Colonic mucosa (tissue), 4 donors: ENCODE measurements at places on chromosomes 1 and 21. TPM values are rescaled to one million over a fixed set of nuclear protein-coding genes. Genes with fewer than 3 reads are reported as not detected.

- H3K36me3 ChIP-seq, result no peaks in the 10 kb centered on the region
- DNase-seq, result peak; percentile 16
- H3K4me3 ChIP-seq, result no peak overlapping the region
- H3K4me1 ChIP-seq, result peaks cover 5% of the 10 kb centered on the region
- H3K27me3 ChIP-seq, result no peaks in the 10 kb centered on the region
Observed at GRCh38 chr1:153356392-153357075, 1.1 kb upstream of the S100A9 start.

- no peaks in the 10 kb centered on the region for H3K27me3 ChIP-seq
- no peaks in the 10 kb centered on the region for H3K36me3 ChIP-seq
- H3K4me1 ChIP-seq, result peaks cover 13% of the 10 kb centered on the region
- DNase-seq, result peak; percentile 58
- H3K27ac ChIP-seq, result peak overlapping the region; percentile 23
- no peak overlapping the region for H3K4me3 ChIP-seq
Observed at GRCh38 chr1:10510520-10511493, 36.1 kb downstream of the PEX14 start.

DNA sequence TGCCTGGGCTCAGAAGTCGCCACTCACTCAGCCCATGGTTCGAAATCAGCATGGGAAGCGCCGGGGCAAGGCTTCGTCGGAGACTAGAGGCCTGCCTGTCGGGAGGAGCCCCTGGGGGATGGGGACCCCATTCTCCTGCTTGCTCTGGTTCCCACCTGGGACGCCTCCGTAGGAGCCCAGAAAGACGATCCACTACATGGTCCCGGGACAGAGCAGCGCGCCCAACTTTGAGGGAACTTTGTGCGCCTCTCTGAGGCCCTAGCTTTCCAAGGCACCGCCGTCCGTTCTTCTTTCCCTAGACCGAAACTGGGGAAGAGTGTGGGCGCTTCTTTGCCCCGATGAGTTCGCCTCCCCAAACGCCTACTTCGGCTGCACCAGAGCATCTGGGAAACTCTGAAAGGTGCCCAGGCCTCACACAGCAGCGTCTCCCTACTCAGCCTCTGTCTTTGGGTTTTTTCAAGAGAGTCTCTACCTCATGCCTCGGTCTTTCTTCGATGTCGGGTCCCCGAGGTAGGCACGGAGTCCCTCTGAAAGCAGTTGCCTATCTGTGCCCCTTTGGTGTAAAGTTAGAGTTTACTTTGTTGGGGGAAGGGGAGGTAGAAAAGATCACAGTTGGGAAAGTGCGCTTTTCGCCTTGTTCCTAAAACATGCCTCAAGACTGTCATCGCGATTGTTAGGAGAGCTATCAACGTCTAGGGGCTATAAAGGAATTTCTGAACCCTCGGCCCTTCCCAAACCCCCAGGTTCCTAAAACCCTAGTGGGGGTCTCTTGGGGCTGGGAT lies 14.0 kb downstream of the NR5A2 start:
- peak overlapping the region; percentile 75 for H3K27ac ChIP-seq
- peak; percentile 45 for DNase-seq
- no peaks in the 10 kb centered on the region for H3K4me1 ChIP-seq
- no peaks in the 10 kb centered on the region for H3K36me3 ChIP-seq

CENPF gene
- total RNA-seq, result 67.9 TPM

OSCP1 gene
- total RNA-seq, result 2.8 TPM

ST6GALNAC5 gene
- 2.2 TPM for total RNA-seq

PRAMEF15 gene
- total RNA-seq, result not detected

OLIG1 gene
- total RNA-seq, result not detected

S100A10 gene
- total RNA-seq, result 1,485 TPM
